ENCODE measurements at places on chromosomes 5 and 9.

DNA sequence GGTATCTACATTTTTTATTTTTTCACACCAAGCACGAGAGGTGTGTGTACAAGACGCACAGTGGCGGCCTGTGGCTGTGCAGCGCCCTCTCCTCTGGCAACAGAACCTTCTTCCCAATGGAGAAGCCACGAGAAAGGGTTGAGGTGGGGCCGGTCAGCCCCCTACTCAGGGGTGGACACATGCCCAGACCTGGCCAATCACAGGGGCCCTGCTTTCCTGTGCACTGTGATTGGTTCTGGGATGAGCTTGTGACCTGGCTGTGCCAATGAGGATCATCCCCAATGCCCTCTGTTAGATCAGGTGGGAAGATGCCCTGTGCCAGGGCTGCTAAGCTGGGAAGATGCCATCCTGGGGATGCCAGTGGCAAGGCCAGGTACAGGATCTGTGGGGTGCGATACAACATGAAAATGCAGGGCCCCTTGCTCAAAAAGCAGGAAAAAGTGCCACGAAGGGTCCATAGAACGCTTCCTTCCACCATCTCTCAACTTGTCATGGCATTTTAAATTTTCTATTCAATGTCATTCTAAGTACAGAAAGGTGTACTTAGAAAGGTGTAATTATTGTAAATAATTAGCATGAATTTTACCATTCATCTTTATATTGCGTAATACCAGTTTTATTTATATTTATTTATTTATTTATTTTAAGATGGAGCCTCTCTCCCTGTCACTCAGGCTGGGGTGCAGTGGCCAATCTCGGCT, 15.4 kb downstream of the IER5L start:
- no peak for DNase-seq

DNA sequence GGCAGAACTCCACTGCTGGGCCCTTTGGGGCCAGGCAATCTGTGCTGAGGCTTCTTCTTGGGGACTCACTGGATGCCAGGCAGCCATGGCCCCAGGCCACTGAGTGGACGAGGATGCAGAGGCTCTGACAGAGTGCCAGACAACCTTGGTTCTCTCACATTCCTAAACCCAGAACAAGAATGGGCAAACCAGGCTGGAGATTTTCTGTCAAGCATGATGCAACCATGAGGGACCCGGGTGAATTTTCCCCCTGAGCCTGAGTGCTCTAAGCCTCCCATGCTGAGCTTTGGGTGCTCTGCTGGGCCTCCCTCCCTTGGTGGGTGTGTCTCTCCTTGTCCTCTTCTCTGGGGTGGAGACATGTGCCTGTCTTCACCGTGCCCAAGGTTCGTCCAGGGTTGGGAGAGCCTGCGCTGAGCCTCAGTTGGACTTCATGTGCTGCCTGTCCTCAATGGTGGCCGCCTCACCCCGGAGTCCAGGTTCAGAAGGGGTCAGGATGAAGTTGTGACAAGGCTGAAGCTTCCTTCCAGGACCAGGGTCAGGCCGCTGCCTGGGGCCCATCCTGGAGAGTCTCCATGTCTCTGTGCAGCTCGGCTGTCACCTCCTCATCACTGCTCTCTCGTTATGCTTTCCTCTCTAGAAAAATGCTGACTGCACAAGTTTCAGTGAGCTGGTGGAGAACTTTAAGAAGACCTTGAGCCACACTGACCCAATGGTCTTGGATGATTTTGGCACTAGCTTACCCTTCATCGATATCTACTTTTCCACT, 24.1 kb downstream of the PITX1 start:
- DNase-seq = no peak

DNA sequence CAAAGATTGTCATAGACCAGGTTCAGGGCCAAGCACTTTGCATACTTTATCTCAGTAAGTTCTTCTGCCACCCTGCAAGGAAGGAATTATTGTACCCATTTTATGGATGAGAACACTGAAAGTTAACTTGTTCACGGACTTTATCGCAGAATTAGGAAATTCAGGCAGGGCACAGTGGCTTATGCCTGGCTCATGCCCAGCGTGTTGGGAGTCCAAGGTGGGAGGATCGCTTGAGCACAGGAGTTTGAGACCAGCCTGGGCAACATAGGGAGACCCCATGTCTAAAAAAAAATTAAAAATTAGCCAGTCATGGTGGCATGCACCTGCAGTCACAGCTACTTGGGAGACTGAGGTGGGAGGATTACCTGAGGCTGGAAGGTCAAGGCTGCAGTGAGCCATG, 72.4 kb downstream of the MFAP3 start:
- DNase-seq = no peak

DNA sequence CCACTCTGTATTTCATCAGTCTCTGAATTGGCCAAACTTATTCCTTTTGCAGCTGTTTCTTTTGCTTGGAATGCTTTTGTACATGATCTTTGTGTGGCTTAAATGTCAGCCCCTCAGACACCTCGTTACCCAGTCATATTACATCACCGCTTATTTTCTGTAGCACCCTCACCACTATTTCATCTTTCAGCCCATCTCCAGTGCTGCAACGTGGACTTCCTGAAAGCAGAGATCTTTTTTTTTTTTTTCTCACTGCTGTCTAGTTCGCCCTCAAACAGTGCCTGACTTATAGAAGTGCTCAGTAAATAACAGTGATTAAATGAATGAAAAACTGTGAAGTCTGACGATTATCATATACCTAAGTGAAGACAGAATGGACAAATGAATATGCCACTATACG, 835 bp downstream of the SRA1 start:
- DNase-seq = no peak

- no peak for DNase-seq
These were observed 24.0 kb downstream of the VLDLR start for GRCh38 chr9:2645569-2645968.

DNA sequence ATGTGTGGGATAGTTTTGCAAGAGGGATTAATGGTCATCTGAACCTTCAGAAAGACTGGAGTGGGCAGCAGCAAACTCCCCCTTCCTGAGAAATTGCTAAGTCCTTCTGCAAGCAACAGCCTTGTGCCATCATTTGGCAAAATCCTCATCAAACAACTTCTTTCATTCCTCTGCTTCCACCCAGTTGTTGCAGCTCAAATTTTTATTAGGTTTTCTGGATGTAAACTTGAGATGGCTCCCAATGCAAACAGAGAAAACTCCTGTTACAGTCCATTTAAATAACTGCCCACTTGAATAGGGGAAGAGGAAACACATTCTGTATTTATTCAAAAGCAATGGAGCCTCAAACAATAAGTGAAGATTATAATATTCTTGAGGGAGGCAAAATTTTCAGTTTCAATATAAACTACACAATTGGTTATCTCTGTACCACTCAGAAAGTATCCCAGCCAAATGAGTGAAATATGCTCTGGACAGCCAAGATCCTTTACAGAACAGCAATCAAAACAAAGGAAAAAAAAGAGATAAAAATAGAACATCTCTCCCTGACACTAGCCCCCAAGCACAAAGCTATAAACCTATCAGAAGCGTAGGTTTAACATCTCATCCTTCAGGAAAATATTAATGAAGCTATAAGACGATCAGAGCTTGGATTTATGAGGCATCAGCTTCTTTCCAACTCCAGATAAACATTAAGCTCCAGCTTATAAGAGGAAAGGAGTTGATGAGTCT, 17.3 kb upstream of the DAP start:
- DNase-seq = no peak

Data from fibroblast of skin of right quadriceps (primary cell).